Tongue (tissue), 3 donors: ENCODE measurements at places on chromosomes 4 and X. TPM values are rescaled to one million over a fixed set of nuclear protein-coding genes. Genes with fewer than 3 reads are reported as not detected.

GRCh38 chr4:52001616-52002015 is 18.5 kb downstream of the LRRC66 start:
- no peak for DNase-seq

DNA sequence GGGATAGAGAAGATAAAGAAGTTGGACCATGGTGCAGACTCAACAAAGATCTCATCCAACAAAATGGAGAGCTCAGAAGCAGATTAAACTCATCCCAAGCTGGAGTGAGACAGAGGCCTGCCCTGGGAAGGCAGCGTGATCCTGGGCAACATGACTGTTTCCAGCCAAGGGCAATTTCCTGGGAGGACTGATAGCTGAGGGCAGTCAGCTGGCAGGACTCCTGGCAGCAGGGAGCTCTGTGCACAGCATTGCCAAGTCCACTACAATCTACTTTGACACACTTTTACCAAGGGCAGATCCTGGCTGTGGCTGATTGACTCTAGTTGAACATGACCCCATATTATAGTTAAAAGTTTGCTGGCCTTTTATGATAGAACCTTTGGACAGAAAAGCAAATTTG is 357.3 kb upstream of the RASGEF1B start:
- no peak for DNase-seq

DNA sequence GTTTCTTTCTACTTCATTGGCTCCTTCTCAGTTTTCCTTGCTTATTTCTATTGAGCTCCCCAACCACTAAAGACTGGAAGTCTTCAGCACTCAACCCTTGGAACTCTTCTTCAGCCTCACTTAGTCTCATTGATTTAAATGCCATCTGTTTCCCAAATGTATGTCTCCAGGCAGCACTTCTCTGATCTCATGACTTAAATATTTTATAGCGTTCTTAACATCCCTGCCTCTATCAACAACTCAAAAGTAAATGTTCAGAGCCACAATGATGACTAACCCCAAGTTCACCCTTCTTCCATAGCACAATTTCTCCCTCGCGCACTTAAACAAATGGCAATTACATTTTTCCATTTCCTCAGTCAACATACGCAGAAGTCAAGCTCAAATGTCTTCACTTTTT is 1393.3 kb downstream of the ARAP2 start:
- DNase-seq, result peak; percentile 45

DNA sequence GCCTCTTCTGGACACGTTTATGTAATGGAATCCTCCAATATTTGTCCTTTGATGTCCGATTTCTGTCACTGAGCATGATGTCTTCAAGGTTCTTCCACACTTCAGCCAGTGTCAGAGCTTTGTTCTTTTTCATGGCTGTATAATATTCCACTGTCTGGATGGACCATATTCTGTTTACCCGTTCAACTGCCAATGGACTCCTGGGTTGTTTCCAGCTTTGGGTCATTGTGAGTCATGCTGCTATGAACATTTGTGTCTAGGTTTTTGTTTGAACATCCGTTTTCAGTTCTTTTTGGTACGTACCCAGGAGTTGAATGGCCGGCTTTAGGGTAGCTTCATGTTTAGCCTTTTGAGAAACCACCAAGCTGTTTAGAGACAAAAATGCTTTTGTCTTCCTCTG is 93.2 kb downstream of the SHOX start:
- no peak for DNase-seq

GRCh38 chr4:25567253-25567652 is 88.4 kb upstream of the SLC34A2 start:
- no peak for DNase-seq

- DNase-seq, result no peak
These were observed 6.5 kb downstream of the TBC1D14 start for GRCh38 chr4:6916069-6916586.

GRCh38 chr4:187921946-187922623 is 73.5 kb upstream of the ZFP42 start:
- peak; percentile 47 for DNase-seq

TMPRSS11B gene
- total RNA-seq, result 84.9 TPM

C4orf50 gene
- total RNA-seq, result 0.10 TPM

GAGE2A gene
- total RNA-seq, result not detected

GPR119 gene
- total RNA-seq, result not detected
